ENCODE measurements at places on chromosomes 5 and 9.

DNA sequence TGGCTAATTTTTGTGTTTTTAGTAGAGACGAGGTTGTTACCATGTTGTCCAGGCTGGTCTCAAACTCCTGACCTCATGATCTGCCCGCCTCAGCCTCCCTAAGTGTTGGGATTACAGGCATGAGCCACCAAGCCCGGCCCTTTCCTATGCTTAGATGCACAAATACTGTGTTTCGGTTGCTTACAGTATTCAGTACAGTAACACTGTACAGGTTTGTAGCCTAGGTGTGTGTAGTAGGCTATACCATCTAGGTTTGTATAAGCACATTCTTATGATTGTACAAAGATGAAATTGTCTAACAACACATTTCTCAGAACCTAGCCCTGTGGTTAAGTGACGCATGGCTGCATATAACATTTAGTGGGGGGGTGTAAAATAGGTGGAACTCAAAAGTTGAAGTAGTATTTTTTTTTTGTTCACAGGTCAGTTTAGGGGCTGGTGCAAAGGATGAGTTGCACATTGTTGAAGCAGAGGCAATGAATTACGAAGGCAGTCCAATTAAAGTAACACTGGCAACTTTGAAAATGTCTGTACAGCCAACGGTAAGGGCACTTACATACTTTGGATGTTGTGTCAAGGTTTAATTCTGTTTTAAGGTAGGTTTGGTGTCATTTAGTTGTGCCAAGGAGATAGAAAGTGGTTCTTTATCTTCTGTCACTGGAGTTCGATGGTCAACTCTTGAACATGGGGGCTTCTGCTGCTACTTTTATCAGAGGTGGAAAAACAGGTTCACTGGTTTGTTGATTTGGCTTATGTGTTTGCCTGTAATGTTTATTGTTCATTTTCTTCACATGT is 3.4 kb downstream of the NPM1 start:
- no peak for DNase-seq

- no peak for DNase-seq
Observed at GRCh38 chr5:145960166-145960565, 23.8 kb downstream of the SH3RF2 start.

DNA sequence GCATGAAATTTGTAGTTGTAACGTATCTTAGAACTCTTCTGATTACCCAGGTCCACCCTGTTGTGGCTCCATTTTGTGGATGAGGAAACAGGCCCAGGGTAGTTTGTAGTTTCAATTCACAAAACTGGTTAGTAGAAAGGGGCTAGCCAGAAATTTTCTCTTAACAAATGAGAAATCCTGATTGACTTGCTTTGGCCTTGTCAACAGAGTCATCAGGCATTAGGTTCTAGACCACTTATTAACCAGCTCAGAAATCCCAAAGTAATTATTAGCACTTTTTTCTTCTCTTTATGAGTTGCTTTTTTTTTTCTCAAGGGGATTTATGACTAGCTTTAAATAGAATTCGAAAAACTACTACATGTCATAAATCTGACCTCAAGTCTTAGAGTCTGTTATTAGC is 160.2 kb downstream of the SH3GL2 start:
- no peak for DNase-seq

GRCh38 chr9:114499528-114499927 is 5.7 kb downstream of the WHRN start:
- no peak for DNase-seq

All from CD8-positive, alpha-beta memory T cell (primary cell).